GM10248 (cell line): ENCODE measurements at places on chromosomes 11 and 22.

GRCh38 chr22:36486619-36487384 is 5.4 kb upstream of the TXN2 start:
- no peak for DNase-seq

DNA sequence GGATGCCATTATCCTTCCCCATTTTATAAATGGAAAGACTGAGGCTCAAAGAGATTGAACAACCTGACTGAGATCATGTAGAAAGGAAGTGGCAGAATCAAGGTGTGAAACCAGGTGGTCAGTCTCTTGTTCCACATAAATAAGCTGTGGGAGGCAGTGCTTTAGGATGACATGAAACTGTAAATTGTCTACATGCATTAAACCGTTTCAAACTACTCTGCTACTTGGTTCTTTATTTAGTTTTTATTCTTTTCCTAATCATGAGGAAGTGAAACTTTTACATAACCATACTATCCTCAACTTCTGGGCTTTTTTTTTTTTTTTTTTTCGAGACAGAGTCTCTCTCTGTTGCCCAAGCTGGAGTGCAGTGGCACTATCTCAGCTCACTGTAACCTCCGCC is 34.9 kb downstream of the CADM1 start:
- DNase-seq = peak; percentile 7

- DNase-seq = no peak
Measured at GRCh38 chr11:72815110-72815618, 953 bp downstream of the ATG16L2 start.

GRCh38 chr11:120236169-120237107 is 3.5 kb upstream of the POU2F3 start:
- DNase-seq = no peak

- no peak for DNase-seq
Measured at GRCh38 chr11:108672113-108672512, 7.2 kb downstream of the DDX10 start.

GRCh38 chr22:50416996-50417395 is 57.8 kb downstream of the SBF1 start:
- DNase-seq = no peak

DNA sequence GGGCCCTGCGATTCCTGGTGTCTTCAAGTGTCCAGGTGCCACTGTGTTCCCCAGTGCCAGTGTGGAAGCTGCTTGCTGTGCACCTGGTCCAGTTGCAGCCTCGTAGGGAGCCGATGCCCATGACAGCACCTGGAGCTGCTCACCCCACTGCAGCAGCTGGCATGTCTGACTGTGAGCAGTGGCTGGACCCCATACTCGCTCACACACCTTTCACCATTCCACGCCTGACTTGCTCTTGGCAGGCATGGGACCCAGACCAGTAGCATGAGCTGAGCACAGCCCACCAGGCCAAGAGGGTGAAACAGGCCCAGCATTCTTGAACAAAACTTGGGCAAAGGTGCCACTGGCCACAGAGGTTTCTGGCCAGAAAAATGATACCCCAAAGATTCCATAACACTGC is 124.5 kb upstream of the THY1 start:
- no peak for DNase-seq

- peak; percentile 47 for DNase-seq
Measured at GRCh38 chr11:47257517-47258316, at the start of gene NR1H3. TSS of gene NR1H3 (plus strand) at chr11:47257996. CDS start at chr11:47259217, 1,221 bp downstream.

- DNase-seq = no peak
Measured at GRCh38 chr11:3203221-3204043, 15.2 kb downstream of the MRGPRG start.
